ENCODE measurements at places on chromosomes 2 and 18.

DNA sequence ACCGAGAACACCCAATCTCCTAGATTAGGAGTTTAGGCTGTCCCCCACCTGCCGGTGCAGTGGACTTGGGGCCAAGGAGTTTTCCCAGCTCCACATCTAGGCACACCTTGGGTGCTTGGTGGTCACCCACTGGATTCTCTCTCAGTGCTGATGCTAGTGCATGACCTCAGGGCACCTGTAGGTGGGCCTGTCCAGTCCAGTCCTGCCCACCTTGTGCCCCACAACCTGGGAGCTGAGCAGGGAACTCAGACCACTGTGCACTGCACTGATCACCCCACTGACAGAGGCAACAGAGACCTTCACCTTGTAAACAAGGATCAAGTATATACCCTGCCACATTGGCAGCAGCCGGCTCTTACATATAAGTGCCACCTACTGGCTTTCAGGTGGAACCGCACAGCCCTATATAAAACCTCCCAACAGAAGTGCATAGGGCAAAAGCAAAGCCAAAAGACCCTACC, 12.7 kb upstream of the CDH19 start:
- no peak for DNase-seq

GRCh38 chr2:239381709-239382134, 19.1 kb downstream of the HDAC4 start:
- no peak for DNase-seq

- no peak for DNase-seq
These were observed 23.7 kb downstream of the ATP9B start for GRCh38 chr18:79092874-79093273.

GRCh38 chr2:204971206-204971907, 426.1 kb downstream of the PARD3B start:
- DNase-seq: no peak

DNA sequence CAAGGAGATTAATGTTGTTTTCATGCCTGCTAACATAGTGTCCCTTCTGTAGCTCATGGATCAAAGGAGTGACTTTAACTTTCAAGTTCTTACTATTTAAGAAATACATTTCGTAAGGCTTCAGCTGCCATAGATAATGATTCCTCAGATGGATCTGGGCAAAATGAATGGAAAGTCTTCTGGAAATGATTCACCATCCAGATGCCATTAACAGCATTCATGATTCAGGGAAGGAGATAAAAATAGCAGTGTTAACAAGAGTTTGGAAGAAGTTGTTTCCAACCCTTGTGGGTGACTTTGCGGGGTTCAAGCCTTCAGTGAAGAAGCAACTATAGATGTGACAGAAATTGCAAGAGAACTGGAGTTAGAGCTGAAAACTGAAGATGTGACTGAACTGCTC, 17.0 kb downstream of the VRK2 start:
- no peak for DNase-seq

GRCh38 chr2:1607971-1608688, 136.2 kb downstream of the PXDN start:
- no peak for DNase-seq

GRCh38 chr2:205141381-205141780, 540.9 kb upstream of the NRP2 start:
- no peak for DNase-seq

Data from activated CD8-positive, alpha-beta memory T cell treated with anti-CD3 and anti-CD28 coated beads for 4 hours (primary cell).